HepG2 (cell line): ENCODE measurements at places on chromosomes 3 and 15.
A peak's percentile ranks its signal among the peaks of the same experiment; 100 is the strongest.

- DNase-seq, result no peak
These were observed 39.9 kb downstream of the SFMBT1 start for GRCh38 chr3:53005854-53006513.

GRCh38 chr15:40925863-40926658 is 3.1 kb upstream of the DLL4 start:
- no peak for DNase-seq

- no peak for DNase-seq
These were observed 66.8 kb upstream of the KBTBD8 start for GRCh38 chr3:66931291-66931690.

DNA sequence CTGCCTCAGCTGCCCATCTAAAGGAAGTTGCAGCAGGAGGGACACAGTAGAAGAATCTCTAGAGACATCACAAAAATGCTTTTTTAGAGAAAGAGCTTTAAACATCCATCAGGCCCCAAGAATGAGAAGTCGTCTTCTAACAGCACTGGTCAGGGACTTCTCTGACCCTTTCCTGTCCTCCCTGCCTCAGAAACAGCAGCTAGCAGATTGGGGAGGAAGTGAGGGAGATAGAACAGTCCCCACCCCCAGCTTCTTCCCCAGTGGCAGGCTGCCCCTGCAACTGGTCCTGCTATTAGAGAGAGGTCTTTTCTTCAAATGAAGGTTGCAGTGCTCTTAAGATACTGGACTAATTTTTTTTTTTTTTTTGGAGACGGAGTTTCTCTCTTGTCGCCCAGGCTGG is 55.1 kb downstream of the PDE8A start:
- no peak for DNase-seq

- DNase-seq, result no peak
These were observed 78.4 kb upstream of the WNT5A start for GRCh38 chr3:55565521-55565920.

DNA sequence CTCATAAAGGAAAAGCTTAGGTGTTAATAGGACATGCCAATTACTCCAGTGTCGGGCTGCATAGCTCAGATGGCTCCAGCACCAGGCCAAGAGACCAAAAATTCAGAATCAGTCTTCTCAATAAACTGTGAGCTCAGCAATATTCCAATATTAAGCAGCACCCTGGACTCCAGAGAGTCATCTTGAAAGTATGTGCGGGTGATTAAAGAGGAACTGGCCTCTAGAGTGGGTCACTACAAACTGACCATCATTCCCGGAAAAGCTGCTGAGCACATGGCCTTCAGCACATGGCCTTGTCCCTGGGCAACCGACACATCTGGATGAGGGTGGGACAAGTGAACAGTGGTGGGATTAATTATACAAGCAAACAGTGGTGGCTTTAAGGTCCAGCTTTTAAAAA is 59.0 kb downstream of the MAGI1 start:
- no peak for DNase-seq

- DNase-seq, result peak; percentile 95
These were observed 35.2 kb downstream of the DNASE1L3 start for GRCh38 chr3:58175437-58176184.

- DNase-seq, result no peak
These were observed 518.5 kb upstream of the CADM2 start for GRCh38 chr3:84440291-84440690.
